ENCODE measurements at places on chromosomes 5 and 9. TPM values are rescaled to one million over a fixed set of nuclear protein-coding genes. Genes with fewer than 3 reads are reported as not detected.

- no peak for DNase-seq
Measured at GRCh38 chr5:95531491-95531890, 23.3 kb downstream of the SKIC3 start.

DNA sequence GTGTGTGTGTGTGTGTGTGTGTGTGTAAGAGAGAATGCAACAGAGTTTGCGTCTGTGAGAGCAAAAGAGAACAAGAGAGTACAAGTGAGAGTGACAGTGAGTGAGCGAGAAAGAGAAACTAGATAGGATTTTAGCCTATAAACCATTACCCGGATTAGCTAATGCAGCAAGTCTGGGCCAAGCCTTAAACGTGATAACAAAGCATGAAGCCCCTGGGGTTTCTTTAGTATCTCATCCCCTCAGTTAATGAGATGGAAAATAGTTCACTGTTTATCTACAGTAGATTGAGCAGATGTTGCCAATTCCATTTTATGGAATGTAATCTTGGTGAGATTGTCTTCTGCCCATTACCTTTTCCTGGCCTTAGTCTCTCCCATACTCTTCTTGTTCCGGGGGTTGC, 114.5 kb downstream of the MAT2B start:
- no peak for DNase-seq

Gene NINJ1
- 46.8 TPM for total RNA-seq

Gene AFF4
- total RNA-seq, result 33.0 TPM

DNA sequence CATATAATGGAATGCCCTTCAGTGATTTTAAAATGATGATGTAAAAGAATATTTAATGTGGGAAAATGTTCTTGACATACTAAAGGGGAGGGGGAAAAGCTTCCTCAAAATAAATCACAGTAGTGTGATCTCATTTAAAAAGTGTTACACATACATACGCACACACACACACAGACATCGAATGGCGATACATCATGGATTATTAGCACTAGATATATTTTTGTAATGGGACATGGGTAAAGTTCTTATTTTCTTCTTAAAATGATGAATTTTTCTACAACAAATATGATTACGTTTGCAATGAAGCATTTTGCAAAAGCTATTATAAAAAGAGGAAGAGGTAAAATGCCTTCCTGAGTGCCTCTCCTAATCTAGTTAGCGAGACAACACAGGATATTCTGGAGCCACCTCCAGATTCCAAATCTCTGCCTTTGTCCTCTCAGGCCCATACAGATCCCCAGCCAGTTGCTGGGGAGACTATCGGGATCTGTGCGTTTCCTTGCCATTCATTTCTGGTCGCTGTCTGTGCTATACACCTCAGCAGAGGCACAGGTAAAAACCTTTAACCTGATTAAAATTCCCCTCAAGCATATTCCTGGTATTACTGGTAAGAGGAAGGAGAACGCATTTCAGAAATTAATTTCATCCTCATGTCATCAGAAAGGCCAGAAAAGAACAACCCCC, 69.6 kb downstream of the SLC28A3 start:
- no peak for DNase-seq

DNA sequence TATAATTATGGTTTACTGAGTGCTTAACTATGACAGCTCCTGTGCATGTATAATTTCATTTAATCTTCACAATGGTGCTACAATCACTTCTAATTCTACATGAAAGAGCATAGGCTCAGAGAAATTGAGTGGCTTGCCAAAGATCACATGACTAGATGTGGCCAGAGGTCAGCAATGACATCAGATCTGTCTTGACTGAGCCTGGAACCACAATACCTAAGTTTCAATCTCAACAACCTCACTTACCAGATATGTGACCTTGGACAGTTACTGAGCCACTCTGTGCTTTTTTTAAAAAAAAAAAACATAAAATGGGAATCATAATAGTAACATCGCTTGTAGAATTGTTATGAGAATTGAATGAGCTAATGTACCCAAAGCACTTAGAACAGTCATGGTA, 130.7 kb downstream of the TRIM32 start:
- DNase-seq, result no peak

DNA sequence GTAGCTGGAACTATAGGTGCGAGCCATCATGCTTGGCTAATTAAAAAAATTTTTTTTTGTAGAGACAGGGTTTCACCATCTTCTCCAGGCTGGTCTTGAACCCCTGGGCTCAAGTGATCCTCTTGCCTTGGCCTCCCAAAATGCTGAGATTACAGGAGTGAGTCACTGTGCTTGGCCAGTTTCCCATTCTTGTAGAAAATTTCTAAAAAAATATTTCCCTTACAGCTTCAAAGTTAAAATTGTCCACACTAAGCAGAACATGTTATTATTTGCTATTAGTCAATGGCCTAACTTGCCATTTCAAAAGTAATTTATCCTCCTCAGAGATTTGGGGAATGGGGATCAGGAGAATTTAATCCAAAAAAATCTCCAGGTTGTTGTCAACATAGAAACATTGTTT, 40.1 kb downstream of the SLC38A9 start:
- DNase-seq, result no peak

- no peak for DNase-seq
Measured at GRCh38 chr5:40615586-40616170, 64.0 kb upstream of the PTGER4 start.

Gene CFAP77
- 2.4 TPM for total RNA-seq

Gene ORM2
- total RNA-seq, result not detected

Gene CNTNAP3B
- total RNA-seq, result 7.2 TPM
